ENCODE measurements at places on chromosomes 1 and 21.

DNA sequence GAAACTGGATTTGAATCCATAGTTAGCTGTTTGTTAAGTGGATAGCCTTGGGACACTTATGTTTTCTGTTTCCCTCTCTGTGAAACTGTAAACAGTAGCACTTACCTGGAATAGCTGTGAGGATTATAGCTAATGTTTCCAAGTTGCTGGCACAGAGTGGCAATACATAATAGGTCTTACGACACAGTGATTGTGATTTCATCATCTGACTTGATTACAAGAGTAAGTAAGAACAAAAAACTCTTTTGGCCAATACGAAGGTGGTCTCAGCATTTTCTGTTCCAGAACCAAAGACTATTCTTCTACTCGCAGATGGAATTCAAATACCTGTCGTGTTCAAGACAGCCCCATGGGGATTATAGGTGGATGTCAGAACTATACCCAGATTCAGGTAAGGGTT is 2.1 kb downstream of the C8B start:
- no peak for DNase-seq

DNA sequence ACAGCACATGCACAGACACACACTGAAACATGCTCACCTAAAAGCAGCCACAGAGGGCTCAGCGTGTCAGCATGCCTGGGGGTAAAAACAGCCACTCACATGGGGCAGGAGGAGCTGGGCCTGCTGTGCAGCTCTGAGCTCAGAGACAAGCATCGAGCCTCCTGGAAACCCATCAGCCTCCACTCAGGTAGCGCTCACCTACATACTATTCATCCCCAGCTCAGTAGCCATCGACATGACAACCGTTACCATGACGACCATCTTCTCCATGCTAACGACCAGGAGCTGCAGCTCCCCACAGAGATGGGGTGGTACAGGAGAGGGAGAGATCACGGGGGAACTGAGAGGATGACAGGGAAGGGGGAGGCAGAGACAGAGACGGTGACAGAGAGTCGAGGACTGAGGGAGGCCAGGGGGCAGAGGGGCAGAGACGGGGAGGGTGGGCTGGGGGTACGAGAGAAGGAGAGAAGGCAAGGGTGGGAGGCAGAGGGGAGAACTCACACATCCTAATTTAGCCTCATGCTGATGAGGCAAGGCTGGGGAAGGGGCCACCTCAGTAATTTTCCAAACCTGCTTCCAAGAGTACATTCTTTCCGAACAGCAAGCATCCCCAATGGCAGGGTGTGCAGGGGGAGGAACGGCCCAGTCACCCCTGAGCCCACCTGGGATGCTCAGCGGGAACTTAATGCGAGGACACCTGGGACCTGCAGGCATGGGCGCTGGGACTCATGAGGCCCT is 28.4 kb downstream of the SDC3 start:
- DNase-seq = peak; percentile 87

- no peak for DNase-seq
These were observed 102.1 kb downstream of the S1PR1 start for GRCh38 chr1:101338714-101339430.

DNA sequence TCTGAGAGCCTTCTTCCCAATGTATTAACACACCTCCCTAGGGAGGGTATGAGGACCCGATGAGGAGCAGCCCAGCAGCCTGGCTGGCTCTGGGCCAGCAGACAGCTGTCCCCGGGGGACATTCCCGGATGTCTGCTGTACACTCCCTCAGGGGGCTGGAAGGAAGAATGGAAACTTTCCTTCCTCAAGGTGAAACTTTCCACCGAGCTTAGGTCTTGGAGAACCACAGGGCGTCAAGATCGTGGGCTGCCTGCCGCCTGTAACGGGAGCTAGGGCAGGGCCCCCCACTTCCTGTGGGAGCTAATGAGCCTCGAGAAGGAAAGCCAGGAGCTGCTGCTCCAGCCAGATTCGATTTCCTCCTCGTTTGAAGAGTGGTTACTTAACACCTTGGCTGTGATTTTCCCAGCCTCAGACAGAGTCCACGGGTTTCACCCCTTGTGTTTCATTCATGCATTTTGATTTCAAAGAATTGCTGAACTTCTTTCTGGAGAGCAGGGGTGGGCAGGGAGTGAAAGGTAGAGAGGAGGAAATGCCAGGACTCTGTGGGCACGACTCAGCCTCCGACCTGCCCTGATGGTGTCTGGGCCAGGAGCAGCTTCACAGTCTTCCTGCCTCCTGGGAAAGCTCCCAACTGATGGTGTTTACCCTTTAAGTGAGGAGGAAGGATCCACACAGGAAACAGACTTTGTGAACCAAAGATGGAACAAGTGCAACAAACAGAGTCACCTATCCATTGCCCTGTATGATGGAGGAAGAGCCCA is 29.7 kb downstream of the UBE2T start:
- no peak for DNase-seq

GRCh38 chr1:231724876-231725647 is 98.5 kb downstream of the DISC1 start:
- DNase-seq = peak; percentile 51

GRCh38 chr1:203625628-203626019 is 1.0 kb upstream of the ATP2B4 start:
- DNase-seq = peak; percentile 35

GRCh38 chr1:6005276-6005917 is 13.2 kb upstream of the NPHP4 start:
- no peak for DNase-seq

- no peak for DNase-seq
These were observed 93.1 kb upstream of the RUNX1 start for GRCh38 chr21:35142036-35142815.

GRCh38 chr1:9066945-9067807 is 2.3 kb downstream of the SLC2A5 start:
- no peak for DNase-seq

DNA sequence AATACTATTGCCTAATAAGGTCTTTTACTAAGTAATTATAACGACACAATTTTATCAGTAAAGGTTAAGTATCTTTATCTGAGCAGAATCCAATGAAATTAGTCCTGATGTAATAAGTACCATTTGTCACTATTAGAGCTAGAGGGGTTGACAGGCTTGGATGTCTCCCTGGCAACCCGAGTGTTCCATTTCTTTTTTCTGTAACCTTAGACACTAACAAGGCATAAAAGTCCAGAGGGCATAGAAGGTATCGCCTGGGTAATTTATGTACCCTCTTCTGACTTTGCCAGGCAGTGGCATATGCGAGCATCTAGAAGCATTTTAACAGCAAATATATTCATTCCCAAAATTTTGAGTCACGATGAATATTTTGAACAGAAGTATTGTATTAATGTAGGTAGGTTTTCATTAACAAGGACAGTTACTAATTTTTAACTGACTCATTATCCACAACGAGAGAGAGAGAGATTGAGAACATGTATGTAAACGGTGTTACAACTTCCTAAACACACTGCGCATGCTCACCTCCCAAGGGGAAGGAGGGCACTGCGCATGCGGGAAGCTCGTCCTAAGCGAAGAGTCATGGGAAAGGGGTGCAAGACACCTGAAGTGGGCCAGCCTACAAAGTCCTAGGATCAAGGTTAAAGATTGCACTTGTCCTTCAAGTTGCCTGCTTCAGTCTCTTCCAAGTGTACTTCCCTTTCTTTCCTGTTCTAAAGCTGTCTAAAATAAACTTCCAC is 423.9 kb downstream of the DSCAM start:
- no peak for DNase-seq

- no peak for DNase-seq
These were observed 15.9 kb downstream of the ZBTB8B start for GRCh38 chr1:32480761-32481160.

DNA sequence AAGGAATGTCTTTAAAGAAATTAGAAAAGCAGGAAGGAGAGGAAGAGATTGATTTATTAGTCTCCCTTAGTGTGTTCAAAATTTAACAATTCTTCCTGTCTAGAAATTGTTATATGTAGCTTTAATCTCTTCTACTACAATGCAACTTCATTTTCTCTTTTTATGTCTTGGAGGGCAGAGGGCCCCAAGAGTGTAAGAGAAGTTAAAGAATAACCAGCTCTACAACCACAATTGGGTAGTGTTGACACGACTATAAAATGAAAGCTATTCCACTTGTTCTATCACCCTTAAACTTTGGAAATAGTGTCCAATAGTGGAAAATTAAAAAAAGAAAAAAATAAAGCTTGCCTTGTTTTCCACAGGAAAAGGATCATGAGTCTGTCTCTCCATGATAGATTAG is 82.6 kb upstream of the DPYD start:
- DNase-seq = no peak

GRCh38 chr1:117959364-117959763 is 29.8 kb downstream of the WDR3 start:
- no peak for DNase-seq

DNA sequence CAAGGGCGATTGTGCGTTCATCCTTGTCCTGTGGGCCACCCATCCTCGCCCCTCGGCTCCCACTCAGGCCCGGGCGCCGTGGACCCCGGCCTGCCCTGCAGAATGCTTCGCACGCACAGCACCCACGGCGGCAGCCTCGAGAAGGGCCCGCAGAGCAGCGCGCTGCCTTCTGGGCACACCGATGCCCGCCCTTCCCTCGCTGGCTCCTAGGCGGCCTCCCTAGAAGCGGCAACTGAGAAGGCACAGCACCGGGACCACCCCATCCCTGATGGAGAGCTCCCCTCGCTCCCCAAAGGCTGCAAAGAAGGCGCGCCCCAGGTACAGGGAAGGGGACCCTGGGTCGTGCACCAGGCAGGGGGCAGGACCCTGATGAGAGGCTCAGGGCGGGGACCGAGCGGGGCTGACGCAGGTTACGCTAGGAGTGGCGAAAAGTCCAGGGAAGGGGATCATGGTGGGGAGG is 971 bp downstream of the CAPZB start:
- DNase-seq = no peak

DNA sequence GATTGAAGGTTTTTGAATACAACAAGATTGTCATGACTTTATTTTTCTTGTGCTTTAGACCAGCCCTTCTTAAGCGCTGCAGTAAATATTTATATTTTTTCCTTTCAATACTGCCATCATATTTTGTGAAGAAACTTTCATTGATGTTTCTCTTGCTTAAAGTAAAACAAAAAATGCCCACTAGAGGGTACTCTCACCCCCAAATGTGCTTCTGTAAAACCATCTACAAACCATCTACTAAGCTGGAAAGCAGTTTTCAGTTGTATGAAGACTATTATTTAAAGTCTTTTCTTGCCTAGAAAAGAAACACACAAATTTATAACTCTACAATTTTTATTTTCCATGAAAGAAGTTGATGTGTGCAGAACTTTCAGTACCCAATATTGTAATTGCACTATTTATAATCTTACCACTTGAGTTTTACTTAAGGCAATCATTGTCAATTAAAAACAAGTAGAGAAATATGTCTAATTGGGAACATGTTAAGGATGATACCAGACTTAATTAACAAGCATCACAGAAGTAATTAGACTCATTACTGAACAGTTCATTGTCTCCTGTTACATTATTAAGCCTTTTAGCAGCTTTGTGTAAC is 10.7 kb downstream of the LEPR start:
- DNase-seq = peak; percentile 5

GRCh38 chr1:14380408-14380807 is 218.1 kb upstream of the KAZN start:
- no peak for DNase-seq

GRCh38 chr1:57872913-57873312 is 449.1 kb upstream of the DAB1 start:
- no peak for DNase-seq

DNA sequence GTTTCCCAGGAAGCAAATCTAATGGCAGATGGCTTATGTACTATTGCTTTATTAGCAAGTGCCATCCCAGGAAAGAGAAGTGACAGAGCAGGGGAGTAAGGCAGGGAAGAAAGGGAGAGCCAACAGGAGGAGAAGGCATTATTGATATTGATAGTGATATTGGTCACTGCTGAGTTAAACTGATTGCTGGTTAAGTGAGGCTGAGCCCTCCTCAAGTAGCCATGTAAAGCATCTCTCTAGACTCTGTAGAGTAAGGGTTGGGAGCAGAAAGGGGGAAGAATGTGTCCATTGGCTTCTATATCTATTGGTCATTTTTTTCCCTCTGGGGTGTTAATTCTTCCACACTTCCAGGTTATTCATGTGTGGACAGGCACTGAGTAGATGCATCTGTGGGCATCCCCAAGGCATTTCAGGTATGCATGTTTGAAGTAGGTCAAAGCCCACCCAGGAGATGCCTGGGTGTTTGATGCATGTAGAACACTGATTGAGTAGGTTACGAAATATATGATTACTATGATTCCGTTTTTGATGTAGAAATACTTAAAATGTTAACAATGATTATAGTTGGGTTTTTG is 290.5 kb upstream of the DPYD start:
- no peak for DNase-seq

Data from NCI-H146 (cell line).